Left ventricle myocardium inferior (tissue), 1 donor: ENCODE measurements at places on chromosomes 7 and 10.

- DNase-seq: no peak
These were observed 73.2 kb upstream of the ST8SIA6 start for GRCh38 chr10:17527514-17528146.

DNA sequence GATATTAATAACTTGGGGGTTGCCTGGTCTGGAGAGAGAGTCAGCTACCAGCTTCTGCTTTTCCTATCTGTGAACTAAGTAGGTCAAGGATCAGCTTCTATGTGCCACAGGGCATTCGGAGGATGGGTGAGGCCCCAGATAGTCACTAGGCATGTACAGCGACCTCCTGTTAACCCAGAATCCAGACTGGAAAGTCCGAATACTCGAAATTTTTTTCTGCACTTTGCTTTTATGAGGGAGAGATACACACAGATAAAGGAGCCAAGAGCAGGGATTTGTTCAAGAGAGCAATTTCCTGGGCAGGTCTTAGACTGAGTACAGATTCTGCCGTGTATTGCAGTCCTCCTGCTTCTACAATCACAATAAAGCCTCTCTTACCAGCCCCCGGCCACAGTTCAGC, 54.2 kb downstream of the EMX2 start:
- no peak for DNase-seq

DNA sequence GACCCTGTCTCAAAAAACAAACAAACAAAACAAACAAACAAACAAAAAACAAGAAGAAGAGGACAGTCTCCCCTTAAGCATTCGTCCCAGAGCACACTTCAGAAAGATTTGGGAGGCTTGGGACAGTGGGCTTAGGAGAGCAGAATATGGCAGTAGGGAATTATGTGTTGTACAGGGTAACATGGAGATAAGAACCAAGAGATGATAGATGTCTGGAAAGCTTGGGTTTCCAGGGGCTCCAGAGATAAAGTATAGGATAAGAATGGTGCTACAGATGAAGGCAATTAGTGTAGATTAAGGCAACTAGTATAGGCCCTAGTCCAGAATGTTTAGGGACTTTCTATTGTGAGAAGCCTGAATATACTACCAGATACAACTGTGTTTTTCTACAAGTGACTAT, 934.9 kb upstream of the AUTS2 start:
- DNase-seq: no peak

DNA sequence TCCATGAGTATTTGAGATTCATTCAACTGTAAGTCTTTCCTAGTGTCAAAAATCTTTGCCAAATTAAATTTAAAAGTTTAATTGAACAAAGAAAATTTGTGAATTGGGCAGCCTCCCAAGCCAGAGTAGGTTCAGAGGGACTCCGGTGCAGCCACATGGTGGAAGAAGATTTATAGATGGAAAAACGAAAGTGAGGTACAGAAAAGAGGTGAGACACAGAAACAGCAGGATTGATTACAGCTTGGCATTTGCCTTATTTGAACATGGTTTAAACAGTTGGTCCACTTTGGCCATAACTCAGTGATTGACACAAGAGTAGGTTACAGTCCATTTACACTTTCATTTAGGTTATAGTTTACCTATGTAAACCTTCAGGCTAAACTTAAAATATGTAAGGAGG, 465.8 kb downstream of the ARL4A start:
- no peak for DNase-seq

- DNase-seq: no peak
These were observed 1.9 kb upstream of the SLC18A2 start for GRCh38 chr10:117239051-117239450.

GRCh38 chr10:86815035-86815617, 58.7 kb downstream of the BMPR1A start:
- no peak for DNase-seq

DNA sequence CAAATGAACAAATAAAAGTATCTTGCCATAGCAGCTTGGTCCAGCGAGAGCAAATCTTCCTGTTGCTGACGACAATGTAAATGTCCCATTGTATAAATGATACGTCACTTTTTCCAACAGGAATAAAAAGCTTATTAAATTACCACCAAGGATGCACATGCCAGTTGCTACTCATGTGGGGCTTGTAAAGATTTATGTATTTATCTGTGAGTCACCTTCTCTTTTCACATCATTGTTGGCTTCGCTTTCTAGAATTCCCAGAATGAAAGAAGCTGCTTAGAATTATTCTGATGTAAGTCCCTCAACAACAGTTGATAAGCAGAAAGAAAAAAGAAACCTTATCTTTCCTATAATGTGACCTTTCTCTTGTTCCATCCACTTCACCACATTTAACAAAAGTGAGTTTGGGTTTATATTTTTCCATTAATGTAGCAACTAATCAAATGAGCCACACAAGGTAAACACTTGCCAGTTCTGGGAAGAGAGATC, 22.4 kb downstream of the DNAJC12 start:
- no peak for DNase-seq

DNA sequence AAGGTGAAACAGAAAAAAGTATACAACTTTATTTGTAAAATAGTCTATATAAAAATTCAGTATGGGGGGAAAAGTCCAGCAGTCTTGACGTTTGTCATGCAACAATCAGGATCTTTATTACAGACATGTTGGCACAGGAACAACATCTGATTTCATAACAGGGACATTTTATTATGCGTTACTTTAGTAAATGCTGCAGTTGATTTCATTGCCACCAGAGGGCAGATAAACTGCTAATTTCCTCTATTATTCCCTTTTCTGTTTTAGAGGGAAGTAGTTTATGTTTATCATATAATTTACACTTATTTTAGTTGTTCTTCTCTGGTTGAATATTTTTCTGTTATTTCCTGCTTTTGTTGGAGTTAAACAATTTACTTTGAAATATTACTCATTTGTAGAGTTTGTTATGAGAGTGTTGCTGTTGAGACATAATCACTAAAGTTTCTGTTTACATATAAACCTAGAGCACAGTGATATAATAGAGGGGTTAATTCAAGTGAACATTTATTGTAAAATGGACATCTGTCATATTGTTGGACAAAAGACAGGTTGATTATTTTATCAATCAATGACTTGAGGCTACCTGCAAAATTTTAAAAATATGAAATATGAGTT, 3.3 kb downstream of the PLXDC2 start:
- DNase-seq: no peak

- DNase-seq: no peak
These were observed 32.6 kb downstream of the PLAC9 start for GRCh38 chr10:80165173-80165572.

DNA sequence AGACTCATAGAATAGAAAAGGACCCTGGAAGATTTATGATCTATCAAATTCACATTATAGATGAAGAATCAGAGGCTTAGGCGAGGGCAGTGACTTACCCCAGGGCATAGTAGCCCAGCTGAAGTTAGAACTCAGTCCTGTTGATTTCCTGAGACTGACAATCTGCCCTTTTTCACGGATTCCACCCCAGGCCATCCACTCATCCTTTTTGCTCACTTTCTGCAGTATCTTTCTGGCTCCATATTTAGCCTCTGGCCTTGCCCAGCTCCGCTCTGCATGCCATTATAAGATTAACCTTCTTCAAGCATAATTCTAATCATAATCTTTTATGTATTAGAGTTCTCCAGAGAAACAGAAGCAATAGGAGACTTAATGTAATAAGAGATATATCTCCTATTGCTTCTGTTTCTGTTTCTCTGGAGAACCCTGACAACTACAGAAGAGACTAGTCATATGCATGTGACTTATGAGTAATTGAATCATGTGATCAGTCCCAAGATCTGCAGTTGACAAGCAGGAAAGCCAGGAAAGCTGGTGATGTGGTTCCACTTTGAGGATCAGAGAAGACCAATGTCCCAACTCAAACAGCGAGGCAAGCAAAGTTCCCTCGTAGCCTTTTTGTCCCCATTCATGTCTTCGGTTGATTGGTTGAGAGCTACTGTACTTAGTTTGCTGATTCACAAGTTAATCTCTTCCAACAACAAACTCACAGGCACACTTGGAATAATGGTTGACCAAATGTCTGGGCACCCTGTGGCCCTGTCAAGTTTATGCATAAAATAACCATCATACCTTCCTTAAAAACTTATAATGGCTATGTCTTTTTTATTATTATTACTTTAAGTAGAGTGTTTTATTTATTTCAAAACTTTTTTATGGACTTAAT, 412.1 kb downstream of the SUGCT start:
- DNase-seq: no peak

- no peak for DNase-seq
These were observed 745 bp downstream of the TCERG1L start for GRCh38 chr10:131310551-131311401.

GRCh38 chr10:87594864-87595263, 64.8 kb upstream of the PAPSS2 start:
- no peak for DNase-seq

GRCh38 chr10:49448924-49449323, 53.0 kb upstream of the DRGX start:
- DNase-seq: no peak

DNA sequence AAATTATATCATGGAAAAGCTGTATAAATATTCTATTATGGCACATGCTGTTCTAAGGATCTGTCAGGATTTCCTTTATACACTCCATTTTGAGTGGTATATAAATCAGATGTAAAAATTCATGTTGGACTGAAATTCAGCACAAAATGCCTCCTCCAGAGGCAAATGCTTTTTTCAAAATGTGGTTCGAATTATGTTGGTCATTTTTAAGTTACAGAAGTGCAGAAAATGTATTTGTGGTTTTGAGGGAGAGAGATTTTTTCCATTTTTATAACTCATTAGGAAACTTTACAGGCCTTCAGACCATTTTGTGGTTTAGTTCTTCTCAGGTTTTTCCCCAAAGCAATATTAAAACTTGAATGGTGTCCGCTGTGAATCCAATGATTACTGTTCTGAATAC, 2.9 kb downstream of the PPP1R3A start:
- no peak for DNase-seq

- DNase-seq: no peak
These were observed 36.6 kb upstream of the LRRC18 start for GRCh38 chr10:48976196-48976595.

GRCh38 chr10:68553138-68553537, 7.0 kb upstream of the TET1 start:
- no peak for DNase-seq

DNA sequence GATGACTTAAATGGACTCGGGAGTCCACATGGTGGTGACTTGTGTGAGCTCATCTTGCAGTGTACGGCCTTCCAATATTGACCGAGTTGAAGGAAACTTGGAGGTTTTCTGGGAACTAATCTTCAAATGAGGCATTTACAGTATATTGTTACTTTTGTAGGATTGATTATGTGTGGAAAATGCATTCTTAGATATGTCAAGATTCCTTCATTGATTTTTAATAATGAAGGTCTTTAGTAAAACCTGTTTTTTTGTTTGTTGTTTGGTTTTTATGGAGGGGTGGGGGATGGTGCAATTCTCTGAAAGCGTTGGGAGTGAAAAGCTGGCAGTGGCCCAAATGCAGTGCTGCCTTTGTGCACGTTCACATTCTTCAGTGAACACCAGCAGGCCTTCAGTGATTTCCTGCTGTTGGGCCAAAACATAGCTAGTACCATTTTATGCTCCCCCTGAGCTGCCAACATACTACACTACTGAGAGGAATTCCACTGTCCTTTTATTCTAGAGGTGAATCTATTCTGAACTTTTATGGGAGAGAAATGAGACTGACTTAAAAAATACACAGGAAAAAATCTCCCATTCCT, 50.4 kb downstream of the CCNY start:
- peak; percentile 68 for DNase-seq

DNA sequence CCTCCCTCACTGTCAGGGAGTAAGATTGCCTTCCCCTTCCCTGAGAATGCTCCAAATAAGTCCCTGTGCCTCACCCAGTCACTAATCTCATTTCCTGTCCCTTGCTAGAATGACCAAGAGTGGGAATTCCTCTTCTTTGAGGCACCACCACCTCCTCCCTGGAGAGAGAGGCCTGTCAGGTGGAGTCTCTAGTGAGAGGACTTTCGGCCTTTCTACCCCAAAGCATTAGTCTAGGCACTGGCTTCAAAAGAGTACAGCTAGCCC, 145.0 kb downstream of the PTPN20 start:
- no peak for DNase-seq

- no peak for DNase-seq
These were observed 19.1 kb downstream of the ATOH7 start for GRCh38 chr10:68212721-68213352.

- no peak for DNase-seq
These were observed 19.7 kb downstream of the DOCK1 start for GRCh38 chr10:126924915-126925300.

DNA sequence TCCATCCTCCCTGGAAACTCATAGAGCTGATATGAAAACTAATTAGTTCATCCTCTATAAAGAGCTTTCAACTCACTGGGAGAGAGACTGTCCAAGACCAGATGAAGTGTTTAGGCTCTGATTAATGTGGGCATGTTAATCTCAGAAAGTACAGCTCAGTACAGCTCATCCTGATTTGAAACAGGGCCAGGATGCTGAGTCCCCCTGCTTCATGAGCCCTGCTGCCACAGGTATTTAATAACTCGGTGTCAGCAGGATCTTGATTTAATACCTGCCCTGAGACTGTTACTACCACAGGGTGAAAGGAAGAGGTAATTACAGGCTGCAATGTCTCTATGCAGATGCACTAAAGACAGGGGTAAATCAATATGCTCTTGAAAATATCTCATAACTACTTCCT, 10.8 kb downstream of the LMOD2 start:
- DNase-seq: no peak

DNA sequence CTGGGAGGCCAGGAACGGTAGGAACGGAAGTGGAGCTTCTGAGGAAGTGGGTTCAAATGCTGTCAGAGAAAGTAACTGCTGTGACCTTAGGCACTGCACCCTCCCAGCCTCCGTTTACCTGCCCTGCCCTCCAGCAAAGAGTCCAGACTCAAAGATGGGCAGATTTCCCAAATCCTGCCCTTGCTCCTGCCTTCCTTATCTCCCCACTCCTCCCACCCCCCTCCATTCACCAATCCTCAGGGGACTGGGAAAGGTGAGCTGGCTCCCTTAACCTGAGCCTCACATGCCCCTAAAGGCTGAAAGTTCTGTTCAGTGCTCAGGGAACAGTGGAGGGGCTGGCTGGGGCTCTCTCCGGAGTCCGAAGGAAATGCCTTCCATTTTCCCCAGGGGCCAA, 161.6 kb downstream of the SH3PXD2A start:
- DNase-seq: no peak

GRCh38 chr10:4663162-4663992, 162.6 kb upstream of the AKR1E2 start:
- peak; percentile 29 for DNase-seq

- no peak for DNase-seq
These were observed 33.5 kb upstream of the ABCB5 start for GRCh38 chr7:20581956-20582355.

- DNase-seq: no peak
These were observed 5.2 kb downstream of the ADCY1 start for GRCh38 chr7:45579391-45579801.

- no peak for DNase-seq
These were observed 156.6 kb upstream of the LYZL2 start for GRCh38 chr10:30786131-30786530.

DNA sequence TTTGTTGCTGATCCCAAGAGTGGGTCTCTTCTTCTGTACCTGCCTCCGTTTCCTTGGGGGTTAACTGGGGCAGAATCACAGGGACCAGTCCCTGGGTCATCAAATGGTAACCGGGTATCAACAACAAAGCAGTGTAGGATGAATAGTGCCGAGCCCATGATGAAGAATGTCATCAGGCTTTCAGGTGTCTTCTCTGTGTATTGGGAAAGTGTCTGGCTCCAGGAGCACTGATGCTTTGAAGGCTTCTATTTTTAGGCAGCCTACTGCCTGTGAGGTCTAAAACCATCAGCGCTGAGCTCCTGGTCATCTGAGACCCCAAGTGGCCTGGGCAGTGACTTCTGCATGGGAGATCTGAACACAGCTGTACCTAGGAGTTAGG, 48.2 kb upstream of the SHH start:
- no peak for DNase-seq
